Stimulated activated CD4-positive, alpha-beta T cell treated with anti-CD3 and anti-CD28 coated beads, Interleukin-1b, Interleukin-23, amount 100 ng/mL, for 1 hour (primary cell): ENCODE measurements at places on chromosomes 7 and 10.

GRCh38 chr10:97081621-97082235, 104.0 kb downstream of the SLIT1 start:
- peak; percentile 28 for DNase-seq

GRCh38 chr7:26538216-26538615, 246.6 kb downstream of the SNX10 start:
- DNase-seq = no peak

GRCh38 chr10:117370205-117370604, 5.0 kb downstream of the PDZD8 start:
- no peak for DNase-seq

- DNase-seq = no peak
These were observed 100.7 kb downstream of the ST8SIA6 start for GRCh38 chr10:17353568-17354300.

GRCh38 chr7:75658369-75658768, 80.4 kb downstream of the HIP1 start:
- no peak for DNase-seq
